ENCODE measurements at places on chromosomes 1 and 21.

- no peak for DNase-seq
These were observed 3.6 kb downstream of the ECM1 start for GRCh38 chr1:150511551-150511950.

DNA sequence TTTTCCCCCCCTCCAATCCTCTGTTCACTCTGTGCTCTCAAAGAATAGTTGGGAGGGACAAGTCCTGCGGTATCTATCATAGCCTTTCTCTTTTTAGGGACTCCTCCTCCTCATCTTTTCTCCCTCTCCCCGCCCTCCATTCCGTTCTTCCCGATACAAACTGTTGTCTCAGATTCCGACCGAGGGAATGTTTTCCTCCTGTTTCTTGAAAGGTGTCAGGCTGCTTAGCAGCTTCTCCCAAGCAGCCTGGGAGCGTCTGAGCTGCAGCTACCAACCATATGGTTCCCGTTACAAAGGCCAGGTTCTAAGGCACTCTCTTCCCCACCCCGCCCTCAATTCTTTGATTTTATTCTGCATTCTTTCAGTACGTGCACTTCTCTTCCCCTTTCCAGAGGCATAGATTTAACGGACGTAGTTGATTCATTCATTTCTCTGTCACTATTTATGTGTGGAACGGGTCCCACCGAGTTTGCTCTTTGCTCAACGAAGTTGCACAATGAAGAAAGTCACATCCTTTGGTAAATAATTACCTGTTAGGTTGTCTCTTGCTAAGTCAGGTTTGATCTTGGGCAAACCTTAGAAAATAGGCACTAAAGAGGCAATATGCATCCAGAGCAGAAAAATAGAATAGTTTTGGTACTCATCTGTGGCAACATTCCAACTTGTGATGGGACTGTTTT, 2.8 kb downstream of the ADGRL2 start:
- peak; percentile 24 for DNase-seq

DNA sequence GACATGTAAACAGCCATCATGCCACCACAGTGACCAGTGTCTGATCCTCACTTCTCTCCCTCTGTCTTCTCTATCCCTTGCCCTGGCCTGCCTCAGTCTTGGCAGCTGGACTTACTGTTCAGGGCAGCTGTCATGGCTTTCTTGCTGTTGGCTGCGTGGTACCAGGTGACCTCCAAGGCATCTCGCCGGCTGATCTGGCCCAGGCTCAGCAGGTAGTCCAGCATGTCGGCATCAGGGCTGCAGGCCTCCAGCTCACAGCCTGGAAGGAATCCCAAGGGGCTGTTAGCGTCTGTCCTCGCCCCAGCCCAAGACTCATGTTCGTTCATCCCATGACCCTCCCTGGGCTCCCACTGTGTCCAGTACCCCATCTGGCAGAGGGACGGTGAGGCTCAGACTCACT, 3.6 kb downstream of the FAM151A start:
- DNase-seq = no peak

GRCh38 chr1:159152031-159152430, 19.4 kb upstream of the CADM3 start:
- no peak for DNase-seq

DNA sequence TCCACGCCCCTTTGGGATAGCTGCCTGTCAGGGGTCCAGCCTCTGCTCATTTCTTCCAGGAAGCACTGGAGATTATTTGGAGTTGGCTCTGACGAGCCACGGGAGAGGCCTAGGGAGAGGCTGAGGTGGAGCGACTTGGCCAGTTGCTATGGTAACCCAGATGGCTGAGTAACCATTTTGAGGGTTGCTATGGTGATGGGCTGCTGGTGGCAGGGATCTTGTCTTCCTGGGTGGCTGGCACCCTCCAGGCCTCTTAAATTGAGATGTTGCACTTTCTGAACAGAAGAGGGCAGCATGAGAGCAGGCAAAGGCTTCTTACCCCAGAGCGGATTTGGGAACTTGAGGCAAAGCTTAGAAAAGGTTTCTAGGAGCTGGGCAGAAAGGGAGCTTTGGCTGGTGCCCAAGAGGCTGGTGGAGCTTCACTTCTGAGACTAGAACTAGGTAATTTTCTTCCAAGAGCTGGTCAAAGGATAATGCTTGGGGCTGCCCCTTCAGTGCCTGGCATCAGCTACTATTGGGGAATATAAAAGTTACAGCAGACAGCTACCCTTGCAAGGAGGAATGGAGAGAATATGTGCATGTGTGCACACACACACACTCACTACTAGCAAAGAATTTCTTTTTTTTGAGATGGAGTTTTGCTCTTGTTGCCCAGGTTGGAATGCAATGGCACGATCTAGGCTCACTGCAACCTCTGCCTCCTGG, 72.5 kb downstream of the NDUFS5 start:
- DNase-seq = peak; percentile 92

DNA sequence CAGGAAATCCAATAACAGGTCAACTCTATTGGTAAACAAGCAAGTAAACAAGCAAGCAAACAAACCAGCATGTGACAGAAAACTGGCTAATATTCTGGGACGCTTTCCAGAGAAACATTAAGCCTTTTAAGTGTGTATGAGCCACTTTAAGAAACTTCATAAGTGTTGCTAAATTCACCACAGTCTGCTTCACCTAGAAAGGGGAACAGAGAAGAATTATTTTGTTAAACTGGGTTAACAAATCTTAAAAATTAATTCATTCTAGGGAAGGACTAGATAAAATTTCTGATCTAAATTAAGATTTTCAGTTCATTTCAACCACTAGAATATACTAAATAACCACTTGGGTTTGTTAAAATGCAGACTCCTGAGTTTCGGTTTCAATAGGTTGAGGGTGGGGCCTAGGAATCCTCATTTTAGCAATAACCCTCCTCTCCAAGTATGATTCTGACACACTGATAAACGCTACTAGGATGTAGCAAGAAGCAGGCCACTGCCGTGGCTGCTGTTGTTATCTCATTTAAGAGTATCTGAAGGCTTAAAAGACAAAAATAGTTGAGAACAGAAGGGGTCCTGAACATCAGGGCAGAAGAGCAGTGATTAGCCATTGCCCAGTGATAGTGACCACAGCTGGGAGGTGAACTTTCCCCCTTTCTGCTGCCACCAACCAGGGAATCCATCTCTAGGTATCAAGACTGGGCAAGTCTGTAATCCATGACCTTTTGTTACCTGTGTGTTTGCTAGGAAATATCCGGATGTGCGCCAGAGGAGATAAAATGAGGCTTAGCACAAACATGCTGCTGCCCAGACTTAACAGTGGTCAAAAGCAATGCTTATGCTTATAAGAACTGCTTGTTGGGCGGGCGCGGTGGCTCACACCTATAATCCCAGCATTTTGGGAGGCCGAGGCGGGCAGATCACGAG, 11.2 kb downstream of the CREG1 start:
- DNase-seq = no peak

- no peak for DNase-seq
These were observed 78.0 kb downstream of the LAMC2 start for GRCh38 chr1:183263886-183264602.

Data from GM03348 (cell line).